HepG2 (cell line): ENCODE measurements at places on chromosomes 6 and 20.

GRCh38 chr6:134706806-134707205, 243.1 kb downstream of the ALDH8A1 start:
- DNase-seq: no peak

DNA sequence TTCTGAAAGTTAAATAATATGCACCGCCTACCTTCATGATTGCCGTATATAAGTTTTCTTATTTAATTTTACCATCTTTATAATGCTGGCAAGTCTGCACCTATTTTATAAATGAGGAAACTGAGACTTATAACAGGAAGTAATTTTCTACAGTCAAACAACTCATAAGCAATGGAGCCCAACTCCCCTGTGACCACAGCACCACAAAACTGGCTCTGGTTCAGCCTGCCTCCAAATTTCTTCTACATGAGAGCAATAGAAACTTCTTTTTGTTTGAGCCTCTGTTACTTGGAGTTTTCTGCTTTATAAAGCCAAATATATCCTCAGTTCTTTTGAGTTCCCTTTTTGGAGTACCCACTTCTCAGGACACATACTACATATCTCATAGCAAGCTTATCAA, 131.1 kb upstream of the HSF2 start:
- DNase-seq: no peak

DNA sequence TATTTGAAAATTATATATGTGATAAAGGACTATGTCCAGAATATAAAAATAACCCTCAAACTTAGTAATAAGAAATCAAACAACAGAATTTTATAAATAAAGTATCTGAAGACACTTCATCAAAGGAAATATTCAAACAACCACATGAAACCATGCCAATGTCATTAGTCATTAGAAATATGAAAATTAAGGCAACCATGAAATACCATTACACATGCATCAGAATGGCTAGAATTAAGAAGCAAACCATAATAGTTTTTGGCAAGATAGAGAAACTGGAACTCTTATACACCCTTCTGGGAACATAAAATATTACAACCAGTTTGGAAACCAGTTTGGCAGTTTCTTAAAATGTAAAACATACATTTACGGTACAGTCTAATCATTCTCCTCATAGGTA, 137.2 kb upstream of the ADGRB3 start:
- no peak for DNase-seq

DNA sequence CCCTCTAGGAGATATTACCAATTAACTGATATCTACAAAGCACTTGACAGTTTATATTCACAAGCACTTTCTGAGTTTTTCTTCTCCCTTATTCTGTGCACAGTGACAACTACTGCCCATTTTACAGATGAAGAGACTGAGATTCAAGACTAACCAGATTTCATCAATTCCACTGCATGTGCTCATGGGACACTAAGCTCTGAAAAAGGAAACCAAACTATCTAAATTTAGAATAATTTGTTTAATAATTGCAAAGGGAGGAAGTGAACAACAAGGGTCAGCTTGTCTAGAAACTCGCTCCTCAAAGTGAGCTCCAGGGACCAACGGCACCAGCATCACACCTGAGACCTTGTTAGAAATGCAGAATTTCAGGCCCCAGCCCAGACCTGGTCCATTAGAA, 50.8 kb upstream of the MYLIP start:
- DNase-seq: no peak

DNA sequence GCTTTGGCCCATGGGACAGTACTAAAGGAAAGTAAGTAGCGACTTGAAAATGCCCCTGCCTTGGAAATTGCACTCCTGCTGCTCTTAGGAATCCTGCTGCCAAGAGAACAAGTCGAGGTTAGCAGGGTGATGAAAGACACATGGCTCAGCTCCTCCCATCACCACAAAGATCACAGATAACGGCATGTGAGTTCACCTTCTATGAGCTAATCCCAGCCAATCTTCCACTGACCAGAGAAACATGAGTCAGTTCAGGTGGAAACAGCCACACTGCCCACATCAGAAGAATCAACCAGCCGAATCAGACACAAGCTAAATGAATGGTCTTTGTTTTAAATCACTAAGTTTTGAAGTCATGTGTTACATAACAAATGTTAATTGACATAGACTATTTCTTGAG, 106.3 kb downstream of the PRKN start:
- peak; percentile 45 for DNase-seq

DNA sequence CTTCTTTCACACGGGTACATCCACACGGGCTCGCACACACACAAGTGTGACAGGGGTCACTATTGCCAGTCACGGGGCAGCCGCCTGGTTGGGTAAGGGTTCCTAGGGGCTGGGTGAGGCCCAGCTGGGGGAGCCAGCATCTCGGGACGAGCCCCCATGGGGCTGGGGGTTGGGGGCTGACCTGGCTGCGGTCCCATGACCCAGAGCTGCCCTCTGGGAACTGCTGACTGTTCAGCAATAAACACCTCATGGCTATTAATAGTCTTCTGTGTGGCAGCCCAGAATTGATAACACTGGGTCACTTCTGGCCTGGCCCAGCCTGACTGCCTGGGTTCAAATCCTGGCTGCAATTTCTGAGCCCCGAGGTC, 23.8 kb downstream of the VEGFA start:
- no peak for DNase-seq

DNA sequence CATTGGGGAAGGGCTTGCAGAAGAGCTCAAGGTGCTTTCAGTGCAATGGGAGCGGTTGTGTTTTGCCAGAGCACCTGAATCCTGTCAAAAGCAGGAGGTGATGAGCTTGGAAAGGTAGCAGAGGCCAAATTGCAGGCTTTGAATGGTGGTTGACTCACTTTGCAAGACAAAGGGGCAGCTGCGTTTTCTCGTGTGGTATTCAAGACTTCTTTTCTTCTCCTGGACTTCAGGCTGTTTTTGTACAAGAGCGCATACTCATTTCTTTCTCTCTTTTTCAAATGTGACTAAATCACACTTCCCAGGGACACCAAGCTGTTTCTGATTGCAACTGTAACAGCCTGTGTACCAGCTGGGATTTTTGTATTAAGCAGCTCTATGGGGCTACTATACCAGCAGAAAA, 32.3 kb downstream of the GHRH start:
- no peak for DNase-seq

GRCh38 chr20:12617076-12617475, 391.7 kb upstream of the SPTLC3 start:
- DNase-seq: no peak

DNA sequence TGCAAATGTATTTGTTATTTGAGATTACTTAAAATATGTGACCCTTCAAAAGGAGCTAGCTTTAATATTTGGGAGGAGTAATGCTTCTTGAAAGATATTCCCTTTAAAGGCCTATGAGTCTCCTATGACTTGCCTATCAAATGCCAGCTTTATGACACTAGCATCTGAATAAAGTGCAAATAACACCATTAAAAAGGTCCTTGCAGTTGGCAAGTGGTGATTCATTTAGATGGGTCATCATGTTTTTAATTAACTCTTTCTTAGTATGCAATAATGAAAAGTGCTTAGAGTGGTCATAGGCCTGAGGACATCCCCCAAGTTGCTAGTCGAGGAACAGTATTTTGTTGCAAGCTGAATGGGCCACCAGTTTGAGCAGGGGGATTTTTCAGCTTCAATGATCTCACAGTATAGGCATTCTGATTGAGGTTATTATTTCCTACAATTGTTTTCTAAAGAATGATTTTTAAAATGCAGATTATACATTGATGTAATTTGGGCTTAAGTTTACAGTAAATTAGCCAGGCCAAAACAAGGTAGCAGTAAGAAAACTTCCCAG, 3.7 kb upstream of the CD2AP start:
- DNase-seq: no peak

DNA sequence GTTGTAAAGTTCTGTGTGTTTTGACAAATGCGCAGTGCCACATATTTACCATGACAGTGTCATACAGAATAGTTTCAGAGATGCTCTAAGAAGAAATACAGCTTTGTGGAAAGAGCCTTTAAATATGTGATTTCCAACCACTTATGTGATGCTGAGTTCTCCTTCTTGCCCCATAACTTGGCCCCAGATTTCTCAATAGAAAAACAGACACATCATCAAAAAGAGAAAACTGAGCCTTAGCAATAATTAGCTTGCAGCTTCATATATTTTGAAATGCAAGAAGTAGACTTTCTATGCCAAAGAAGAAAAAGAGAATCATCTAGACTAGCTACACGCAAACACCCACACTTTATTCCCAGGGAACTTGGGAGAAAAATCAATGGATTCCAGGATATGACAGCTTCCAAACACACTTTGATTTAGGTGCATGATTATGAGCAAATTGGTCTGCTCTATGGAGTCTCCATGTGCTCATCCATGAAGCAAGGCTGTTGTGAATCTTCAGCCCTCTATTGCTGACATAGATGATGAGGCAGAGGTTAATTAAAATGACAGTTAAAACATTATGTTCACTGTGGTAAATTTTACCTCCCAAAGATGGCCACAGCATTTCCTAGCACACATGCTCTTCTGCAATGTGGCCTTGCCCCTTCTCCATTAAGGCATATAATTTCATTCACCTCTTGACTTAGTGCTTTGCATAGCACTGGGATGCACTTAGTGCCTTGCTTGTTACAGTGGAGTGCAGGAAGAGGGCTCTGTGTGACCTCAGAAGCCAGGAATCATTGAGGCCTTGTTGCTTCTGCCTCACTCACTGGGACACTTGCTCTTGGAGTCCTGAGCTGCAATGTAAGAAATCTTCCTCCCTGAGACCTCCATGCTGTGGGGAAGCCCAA, 174.6 kb downstream of the SYNDIG1 start:
- no peak for DNase-seq

DNA sequence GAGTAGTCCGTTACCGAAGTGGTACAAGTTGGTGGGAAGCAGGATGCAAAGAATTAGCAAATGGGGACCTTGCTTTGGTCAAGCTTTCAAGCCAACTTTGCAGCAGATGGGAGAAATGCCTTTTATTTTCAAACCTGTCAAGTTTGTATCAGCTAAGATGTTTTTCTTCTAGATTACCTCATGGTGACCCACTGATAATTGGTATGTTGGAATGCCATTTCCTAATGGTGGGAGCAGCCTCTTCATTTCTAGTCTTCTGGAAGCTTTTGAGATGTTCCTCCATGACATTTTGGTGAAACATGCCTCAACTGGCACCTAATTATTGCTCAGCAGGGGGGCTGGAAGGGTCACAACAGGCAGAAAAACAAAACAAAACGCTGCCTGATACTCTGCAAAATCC, 43.7 kb downstream of the ADNP start:
- no peak for DNase-seq

GRCh38 chr6:25180630-25181349, 98.4 kb upstream of the CARMIL1 start:
- no peak for DNase-seq

DNA sequence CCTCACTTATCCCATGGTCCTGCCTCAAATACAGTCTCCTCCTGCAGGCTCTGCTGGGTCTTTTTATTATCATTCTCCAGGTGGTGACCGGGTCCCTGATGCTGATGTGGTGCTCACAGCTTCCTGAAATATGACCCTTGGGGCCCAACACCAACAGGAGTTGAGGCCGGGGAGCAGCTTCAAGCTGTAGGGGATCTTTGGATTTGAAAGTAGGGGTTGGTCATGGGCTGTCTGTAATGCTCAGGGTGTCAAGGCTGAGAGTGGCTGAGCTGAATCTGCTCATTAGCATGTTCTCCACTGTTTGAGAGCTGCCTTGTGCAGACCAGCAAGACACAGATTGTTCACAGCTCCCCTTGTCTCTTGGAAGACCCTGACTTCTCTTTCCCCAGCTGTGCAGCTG, 35.5 kb downstream of the HLA-F start:
- no peak for DNase-seq

- no peak for DNase-seq
These were observed 5.2 kb downstream of the NOP56 start for GRCh38 chr20:2657674-2658073.

GRCh38 chr6:5898563-5898962, 108.2 kb downstream of the NRN1 start:
- no peak for DNase-seq

- peak; percentile 35 for DNase-seq
These were observed 35.2 kb downstream of the PHACTR1 start for GRCh38 chr6:12751694-12752325.

DNA sequence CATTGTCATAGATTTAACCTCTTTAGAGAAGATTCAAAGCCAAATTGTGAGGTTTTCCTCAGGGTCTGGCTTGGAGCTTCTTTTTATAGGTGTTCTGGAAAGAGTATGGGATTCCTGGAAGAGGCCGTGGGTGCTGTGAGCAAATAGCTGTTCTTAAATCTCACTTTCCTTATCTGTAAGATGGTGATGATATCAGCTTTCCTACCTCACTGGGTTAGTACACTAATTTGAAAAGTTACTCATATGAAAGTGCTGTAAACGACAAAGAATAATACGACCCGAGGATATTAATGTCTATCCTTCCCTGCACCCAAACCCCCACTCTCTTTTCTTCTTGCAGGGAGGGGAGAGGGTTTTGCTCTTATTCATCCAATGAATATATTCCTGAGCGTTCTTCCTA, 116.9 kb upstream of the ENPP5 start:
- DNase-seq: no peak

- no peak for DNase-seq
These were observed 60.7 kb upstream of the SYNCRIP start for GRCh38 chr6:85703406-85703805.

GRCh38 chr6:98633886-98634285, 200.5 kb upstream of the POU3F2 start:
- DNase-seq: no peak

GRCh38 chr20:10807013-10807412, 133.2 kb upstream of the JAG1 start:
- no peak for DNase-seq

GRCh38 chr20:63941282-63942081, 14.7 kb downstream of the UCKL1 start:
- DNase-seq: no peak

- DNase-seq: no peak
These were observed 6.0 kb downstream of the DLGAP4 start for GRCh38 chr20:36311854-36312723.

GRCh38 chr6:33429750-33430052, 9.8 kb downstream of the SYNGAP1 start:
- DNase-seq: no peak

GRCh38 chr6:137496368-137496767, 2.2 kb upstream of the OLIG3 start:
- no peak for DNase-seq

DNA sequence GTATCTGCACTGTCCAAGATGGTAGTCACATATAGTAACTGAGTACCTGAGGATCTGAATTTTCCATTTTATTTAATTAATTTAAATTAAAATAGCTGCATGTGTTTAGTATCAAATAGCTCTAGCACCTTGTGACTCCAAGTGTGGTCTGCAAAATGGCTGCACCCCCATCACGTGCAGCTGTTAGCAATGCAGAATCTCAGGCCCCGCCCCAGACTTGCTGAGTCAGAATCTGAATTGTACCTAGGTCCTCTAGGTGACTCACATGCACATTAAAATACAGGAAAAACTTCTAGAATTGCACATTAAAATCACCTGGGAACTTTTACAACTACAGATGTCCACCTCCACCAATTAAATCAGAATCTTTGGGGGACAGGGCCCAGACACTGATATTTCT, 19.2 kb upstream of the FAM83C start:
- no peak for DNase-seq
